Cardiac muscle cell (in vitro differentiated cells and primary cell): ENCODE measurements at places on chromosomes 7 and 10.

DNA sequence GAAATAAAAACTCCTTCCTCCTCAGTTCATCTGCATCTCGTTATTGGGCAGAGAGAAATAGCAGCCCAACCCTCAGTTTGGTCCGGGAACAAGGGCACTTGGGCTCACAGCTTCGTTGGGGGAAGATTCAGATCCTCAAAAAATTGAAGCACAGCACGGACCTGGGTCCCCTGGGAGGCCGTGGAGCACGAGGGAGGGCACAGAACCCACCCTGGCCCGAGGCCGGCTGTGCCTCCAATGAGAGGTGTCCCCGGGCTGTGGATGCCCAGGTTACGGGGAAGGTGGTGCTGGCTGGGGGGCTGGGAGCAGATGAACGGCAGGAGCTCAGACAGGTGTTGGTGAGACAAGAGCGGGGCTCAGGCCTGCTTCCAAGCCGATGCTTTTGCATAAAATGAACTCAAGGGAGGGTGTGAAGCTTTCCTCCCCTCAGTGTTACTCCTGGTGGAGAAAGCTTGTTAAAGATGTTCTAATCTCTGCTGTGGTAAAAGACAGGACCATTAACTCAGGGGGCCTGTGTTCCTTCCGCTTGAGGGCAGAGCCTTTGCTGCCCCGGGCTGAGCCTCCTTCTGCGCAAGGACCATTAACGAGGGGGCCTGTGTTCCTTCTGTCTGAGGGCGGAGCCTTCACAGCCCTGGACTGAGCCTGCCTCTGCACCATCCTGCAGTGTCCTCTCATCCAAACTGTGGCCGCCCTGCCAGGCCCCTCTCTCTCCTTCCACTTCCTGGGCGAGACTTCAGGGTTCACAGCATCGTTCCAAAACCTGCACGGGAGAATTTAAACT is 302.2 kb downstream of the ADARB2 start:
- H3K36me3 ChIP-seq: no peaks in the 10 kb centered on the region
- H3K4me3 ChIP-seq: no peak overlapping the region
- no peak for DNase-seq
- no peaks in the 10 kb centered on the region for H3K4me1 ChIP-seq

DNA sequence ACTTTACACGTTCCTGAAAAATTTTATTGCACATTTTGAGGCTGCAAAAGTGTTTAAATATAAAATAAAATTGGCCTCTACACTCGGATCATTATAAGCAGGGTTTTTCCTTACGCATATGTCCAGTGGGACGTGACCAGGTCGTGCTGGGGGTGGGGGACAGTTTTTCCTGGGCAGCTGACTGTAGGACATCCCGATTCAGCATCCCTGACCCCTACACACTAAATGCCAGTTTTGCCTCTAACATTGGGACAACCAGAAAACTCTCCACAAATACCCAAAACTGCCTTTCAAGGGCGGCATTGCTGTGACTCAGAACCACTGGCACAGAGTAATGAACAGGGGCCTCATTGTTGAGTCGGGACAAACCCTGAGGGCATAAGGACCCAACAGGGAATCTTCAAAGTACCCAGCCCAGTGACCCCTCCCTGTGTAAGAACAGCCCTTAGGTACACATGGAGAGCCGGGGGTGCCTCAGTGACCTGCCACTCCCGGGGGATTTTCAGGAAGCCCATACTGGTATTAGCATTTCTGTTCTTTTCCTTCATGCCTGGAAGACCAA is 170.6 kb downstream of the ARHGAP21 start:
- H3K4me3 ChIP-seq: no peak overlapping the region
- no peaks in the 10 kb centered on the region for H3K36me3 ChIP-seq
- no peaks in the 10 kb centered on the region for H3K4me1 ChIP-seq
- no peak overlapping the region for H3K27ac ChIP-seq

GRCh38 chr7:47198159-47198558 is 383.8 kb downstream of the TNS3 start:
- H3K4me3 ChIP-seq: no peak overlapping the region
- no peaks in the 10 kb centered on the region for H3K36me3 ChIP-seq
- H3K27me3 ChIP-seq: no peaks in the 10 kb centered on the region
- DNase-seq: no peak
- H3K27ac ChIP-seq: no peak overlapping the region

- no peaks in the 10 kb centered on the region for H3K36me3 ChIP-seq
- H3K4me1 ChIP-seq: no peaks in the 10 kb centered on the region
- peak; percentile 51 for DNase-seq
- H3K27ac ChIP-seq: no peak overlapping the region
- no peak overlapping the region for H3K4me3 ChIP-seq
These were observed 87.1 kb downstream of the HIBADH start for GRCh38 chr7:27575613-27576012.

- H3K36me3 ChIP-seq: no peaks in the 10 kb centered on the region
- H3K4me1 ChIP-seq: no peaks in the 10 kb centered on the region
- H3K4me3 ChIP-seq: no peak overlapping the region
- no peak overlapping the region for H3K27ac ChIP-seq
- DNase-seq: no peak
These were observed 58.0 kb upstream of the CELF2 start for GRCh38 chr10:10959666-10960065.

DNA sequence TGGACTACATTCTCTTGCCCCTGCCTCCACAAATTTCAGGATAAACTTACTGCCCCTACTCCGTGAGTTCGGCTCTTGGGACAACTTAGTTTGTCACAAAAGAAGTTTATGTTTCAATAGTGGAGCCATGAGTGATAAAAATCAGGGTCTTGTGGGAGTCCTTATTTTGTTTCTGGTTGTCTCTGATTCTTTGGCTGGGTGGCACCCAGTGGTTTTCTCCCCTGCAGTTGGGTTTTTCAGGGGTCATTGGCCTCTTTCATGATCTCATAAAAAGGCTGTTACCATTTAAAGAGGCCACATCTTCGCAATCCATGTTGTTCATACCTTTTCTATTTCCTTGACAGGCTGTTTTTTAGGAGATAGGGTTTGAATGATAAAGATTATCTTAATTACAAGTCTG is 5.5 kb downstream of the TET1 start:
- H3K4me3 ChIP-seq: no peak overlapping the region
- peaks cover 14% of the 10 kb centered on the region for H3K4me1 ChIP-seq
- no peaks in the 10 kb centered on the region for H3K36me3 ChIP-seq
- no peak for DNase-seq

- H3K36me3 ChIP-seq: peaks cover 52% of the 10 kb centered on the region
- H3K27ac ChIP-seq: no peak overlapping the region
- DNase-seq: no peak
- no peaks in the 10 kb centered on the region for H3K4me1 ChIP-seq
- H3K4me3 ChIP-seq: no peak overlapping the region
These were observed 14.5 kb downstream of the GUSB start for GRCh38 chr7:65967361-65968155.

DNA sequence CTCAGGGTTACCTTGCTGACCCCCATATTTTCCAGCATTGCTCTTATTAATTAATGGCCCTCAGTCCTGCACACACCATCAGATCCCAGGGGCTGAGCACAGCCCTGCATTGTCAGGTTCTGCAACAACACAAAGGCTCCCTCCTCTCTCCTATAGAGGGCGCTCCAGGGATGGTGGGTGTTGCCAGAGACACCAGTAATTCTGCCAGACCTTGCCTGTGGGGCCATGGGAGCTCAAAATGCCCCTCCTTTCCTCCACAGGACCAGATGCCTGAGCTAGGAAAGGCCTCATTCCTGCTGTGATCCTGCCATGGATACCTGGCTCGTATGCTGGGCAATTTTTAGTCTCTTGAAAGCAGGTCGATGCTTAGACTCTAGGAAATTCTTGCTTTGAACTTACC is 42.8 kb upstream of the PRSS58 start:
- no peaks in the 10 kb centered on the region for H3K4me1 ChIP-seq
- H3K27ac ChIP-seq: no peak overlapping the region
- no peak for DNase-seq
- H3K36me3 ChIP-seq: no peaks in the 10 kb centered on the region
- no peak overlapping the region for H3K4me3 ChIP-seq
- H3K27me3 ChIP-seq: no peaks in the 10 kb centered on the region

GRCh38 chr7:121547544-121548092 is 151.5 kb upstream of the FAM3C start:
- H3K4me1 ChIP-seq: peaks cover 9% of the 10 kb centered on the region
- no peak overlapping the region for H3K4me3 ChIP-seq
- DNase-seq: peak; percentile 84

DNA sequence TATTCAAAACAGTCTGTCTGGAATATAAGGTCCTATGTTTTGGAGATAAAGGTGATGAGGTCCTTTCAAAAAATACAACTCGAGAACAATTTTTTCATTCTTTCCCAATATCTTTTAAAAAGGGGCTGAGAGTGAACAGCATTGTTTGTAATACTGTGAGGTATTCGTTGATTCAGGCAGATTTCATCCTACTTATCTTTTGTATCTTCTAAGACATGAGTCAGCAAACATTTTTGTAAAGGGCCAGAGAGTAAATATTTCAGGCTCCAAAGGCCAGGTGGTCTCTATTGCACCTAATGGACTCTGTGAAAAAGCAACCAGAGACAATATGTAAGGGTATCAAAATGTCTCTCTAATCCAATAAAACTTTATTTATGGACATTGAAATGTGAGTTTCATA is 8.1 kb upstream of the ANK3 start:
- H3K27me3 ChIP-seq: no peaks in the 10 kb centered on the region
- peaks cover 6% of the 10 kb centered on the region for H3K4me1 ChIP-seq
- no peak overlapping the region for H3K4me3 ChIP-seq
- no peaks in the 10 kb centered on the region for H3K36me3 ChIP-seq
- no peak for DNase-seq

DNA sequence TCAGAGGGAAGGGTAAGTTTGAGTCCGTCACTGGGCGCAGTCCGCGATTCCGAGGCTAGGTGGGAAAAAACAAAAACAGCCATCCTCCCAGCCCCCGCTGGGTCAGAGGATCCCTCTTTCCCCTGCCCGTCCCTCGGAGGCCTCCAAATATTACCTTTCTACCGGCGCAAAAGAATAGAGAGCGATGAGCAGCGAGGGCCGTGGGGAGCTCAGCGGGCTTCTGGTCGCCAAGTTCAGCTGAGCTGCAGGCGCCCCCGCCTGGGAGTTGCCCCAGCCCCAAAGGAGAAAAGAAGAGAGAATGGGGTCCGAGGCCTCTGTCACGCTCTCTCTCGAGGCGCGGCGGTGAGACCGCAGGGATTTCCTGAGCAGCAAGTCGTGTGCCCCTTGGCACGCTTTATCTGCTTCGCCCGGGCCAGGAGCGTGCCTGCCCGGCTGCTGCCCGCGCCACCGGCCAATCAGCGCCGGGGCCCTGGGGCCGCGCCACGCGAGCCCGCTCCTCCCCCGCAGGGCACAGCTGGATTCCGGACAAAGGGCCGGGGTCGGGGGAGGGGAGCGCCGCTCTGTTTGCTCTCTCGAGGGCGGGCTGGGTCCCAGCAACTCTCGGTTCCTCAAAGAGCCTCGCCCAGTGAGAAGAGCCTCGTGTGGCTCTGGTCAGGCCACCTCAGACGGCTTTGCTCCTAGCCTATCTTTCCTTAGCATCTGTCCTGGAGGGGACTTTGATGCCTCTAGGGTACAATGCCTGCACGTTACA is at the start of gene NEUROG3:
NEUROG3 (minus strand) TSS at position 367 of the 751 bp plus-strand sequence. CDS start 379 bp downstream, outside the sequence.
- peaks cover 4% of the 10 kb centered on the region for H3K4me1 ChIP-seq
- no peak within 1 kb of the TSS for H3K27ac ChIP-seq
- no peak within 1 kb of the TSS for H3K4me3 ChIP-seq
- no peak for DNase-seq
- no peaks in the 10 kb centered on the region for H3K36me3 ChIP-seq
- peaks cover 100% of the 10 kb centered on the region for H3K27me3 ChIP-seq

DNA sequence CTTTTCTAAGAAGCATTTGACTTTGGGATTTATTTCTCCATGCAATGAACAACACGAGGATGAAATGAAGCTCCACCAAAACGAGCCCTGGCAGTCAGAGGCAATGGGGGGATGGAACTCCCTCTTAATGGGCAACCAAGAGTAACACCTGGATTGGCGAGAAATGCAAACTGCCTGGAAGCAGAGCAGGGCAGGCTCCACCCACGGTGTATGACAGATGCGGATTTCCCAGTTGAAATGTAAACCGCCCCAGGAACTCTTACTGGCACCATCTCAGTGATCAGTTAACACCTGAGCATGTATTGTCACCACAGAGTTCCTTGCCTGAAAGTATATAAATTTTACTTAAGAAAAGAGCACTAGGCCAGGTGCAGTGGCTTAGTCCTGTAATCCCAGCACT is 47.3 kb upstream of the AUTS2 start:
- H3K4me3 ChIP-seq: no peak overlapping the region
- no peak overlapping the region for H3K27ac ChIP-seq
- H3K36me3 ChIP-seq: no peaks in the 10 kb centered on the region
- no peak for DNase-seq
- H3K4me1 ChIP-seq: no peaks in the 10 kb centered on the region
- no peaks in the 10 kb centered on the region for H3K27me3 ChIP-seq

- no peak overlapping the region for H3K27ac ChIP-seq
- H3K36me3 ChIP-seq: no peaks in the 10 kb centered on the region
- DNase-seq: peak; percentile 77
These were observed 495.3 kb downstream of the LRMDA start for GRCh38 chr10:75926763-75927162.

GRCh38 chr10:124323806-124324205 is 94.9 kb downstream of the OAT start:
- no peaks in the 10 kb centered on the region for H3K27me3 ChIP-seq
- no peak overlapping the region for H3K27ac ChIP-seq
- no peaks in the 10 kb centered on the region for H3K4me1 ChIP-seq
- H3K4me3 ChIP-seq: no peak overlapping the region
- no peaks in the 10 kb centered on the region for H3K36me3 ChIP-seq

DNA sequence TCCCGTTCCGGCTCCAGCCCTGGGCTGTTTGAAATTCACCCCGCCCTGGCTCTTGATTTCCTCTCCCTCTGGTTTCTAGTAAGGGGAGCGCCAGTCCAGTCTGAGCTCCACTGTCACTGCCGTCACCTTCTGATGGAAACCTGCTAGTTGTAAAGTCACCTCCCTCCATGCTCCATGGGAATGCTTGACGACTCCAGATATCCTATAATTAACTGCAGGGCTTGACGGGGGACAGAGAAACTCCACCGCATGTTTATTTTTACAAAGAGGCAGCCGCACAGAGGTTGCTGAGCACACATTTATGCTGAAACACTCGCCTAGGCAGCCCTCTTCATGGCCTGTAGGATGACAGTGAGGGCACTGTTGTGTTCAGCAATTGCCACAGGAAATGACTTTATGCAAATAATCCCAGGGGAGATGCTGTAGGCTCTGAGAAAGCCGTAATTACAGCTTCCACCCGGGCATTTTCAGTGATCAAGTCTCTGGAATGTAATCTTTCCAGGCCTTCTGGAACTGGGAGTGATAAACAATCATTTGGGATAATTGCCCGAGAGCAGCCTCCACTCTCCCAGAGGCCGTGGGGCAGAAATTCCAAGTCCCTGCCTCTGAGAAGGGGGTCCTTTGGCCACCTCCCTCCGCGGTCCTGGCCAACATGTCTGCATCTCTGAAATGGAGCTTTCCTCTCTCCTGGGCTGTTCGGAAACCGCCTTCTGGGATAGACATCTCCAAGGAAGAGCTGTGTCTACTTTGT is 300.5 kb downstream of the KLF6 start:
- H3K4me1 ChIP-seq: peaks cover 9% of the 10 kb centered on the region
- no peak overlapping the region for H3K4me3 ChIP-seq
- H3K27ac ChIP-seq: peak overlapping the region; percentile 53
- no peaks in the 10 kb centered on the region for H3K36me3 ChIP-seq
- no peaks in the 10 kb centered on the region for H3K27me3 ChIP-seq
